ENCODE measurements at places on chromosomes 11 and 22.
A peak's percentile ranks its signal among the peaks of the same experiment; 100 is the strongest.

DNA sequence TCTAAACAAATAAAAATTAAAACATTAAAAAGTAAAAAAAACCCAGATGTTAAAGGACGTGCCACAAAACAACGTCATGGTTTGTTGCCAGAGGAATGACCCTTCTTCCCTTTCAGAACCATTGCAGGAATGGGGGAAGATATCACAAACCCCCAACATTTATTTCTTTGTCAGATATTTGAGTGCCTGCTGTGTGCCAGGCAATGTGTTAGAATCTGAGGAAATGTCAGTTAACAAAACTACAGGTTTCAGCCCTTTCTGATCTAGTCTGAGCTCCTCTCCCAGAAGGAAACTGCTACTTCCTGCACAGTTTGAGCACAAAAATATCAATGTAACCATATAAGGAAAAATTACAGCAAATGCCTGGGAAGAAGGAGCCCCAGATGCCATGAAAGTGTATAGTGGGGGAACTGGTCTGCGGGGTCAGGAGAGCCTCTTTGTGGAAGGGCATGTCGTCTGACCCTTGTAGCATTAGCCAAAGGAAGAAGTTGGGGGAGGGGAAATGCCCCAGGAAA is 7.1 kb upstream of the NHERF4 start:
- H3K27me3 ChIP-seq: no peaks in the 10 kb centered on the region
- no peak for DNase-seq
- no peaks in the 10 kb centered on the region for H3K4me1 ChIP-seq
- no peaks in the 10 kb centered on the region for H3K36me3 ChIP-seq
- H3K4me3 ChIP-seq: no peak overlapping the region

DNA sequence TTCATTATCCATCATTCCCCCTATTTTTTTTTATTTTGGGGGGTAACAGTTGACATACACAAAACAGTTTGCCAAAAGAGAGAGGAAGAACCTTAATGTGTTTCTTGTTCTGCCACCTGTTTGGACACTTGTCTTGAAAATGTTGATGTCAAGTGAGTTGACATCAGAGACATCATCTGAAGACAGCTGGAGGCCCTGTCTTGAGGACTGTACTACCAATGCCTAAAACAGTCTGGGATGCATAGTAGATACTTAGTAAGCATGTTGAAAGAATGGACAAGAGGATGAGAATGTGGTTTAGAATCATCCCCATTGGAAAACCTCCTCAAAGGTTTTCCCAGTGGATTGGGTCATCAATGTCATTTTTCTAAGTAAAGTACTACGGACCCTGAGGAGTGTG is 2.4 kb upstream of the ARHGEF12 start:
- H3K36me3 ChIP-seq: peaks cover 9% of the 10 kb centered on the region
- no peaks in the 10 kb centered on the region for H3K27me3 ChIP-seq
- H3K4me3 ChIP-seq: no peak overlapping the region
- H3K27ac ChIP-seq: no peak overlapping the region
- no peaks in the 10 kb centered on the region for H3K4me1 ChIP-seq

GRCh38 chr11:78815831-78816230 is 241.2 kb upstream of the NARS2 start:
- peaks cover 24% of the 10 kb centered on the region for H3K4me1 ChIP-seq
- H3K4me3 ChIP-seq: no peak overlapping the region
- no peak for DNase-seq
- peaks cover 8% of the 10 kb centered on the region for H3K36me3 ChIP-seq

DNA sequence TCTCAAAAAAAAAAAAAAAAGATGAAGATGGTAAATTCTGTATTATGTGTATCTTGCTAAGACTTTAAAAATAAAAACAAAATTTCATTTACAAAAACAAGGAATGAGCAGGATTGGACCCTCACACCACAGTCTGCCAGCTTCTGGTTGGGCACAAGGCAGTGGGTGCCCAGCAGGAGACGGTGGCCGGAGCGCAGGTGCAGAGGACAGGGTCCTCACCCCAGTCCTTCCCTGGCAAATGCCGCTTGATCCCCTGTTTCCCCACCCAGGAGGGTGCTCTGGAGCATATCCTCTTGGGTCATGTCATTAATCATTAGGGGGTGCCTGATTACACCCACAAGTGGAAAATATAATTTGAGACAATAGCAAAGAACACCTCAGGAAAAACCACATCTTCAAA is 31.2 kb downstream of the SHANK2 start:
- no peak overlapping the region for H3K4me3 ChIP-seq
- H3K27ac ChIP-seq: no peak overlapping the region
- peaks cover 14% of the 10 kb centered on the region for H3K36me3 ChIP-seq
- no peak for DNase-seq
- H3K27me3 ChIP-seq: no peaks in the 10 kb centered on the region

DNA sequence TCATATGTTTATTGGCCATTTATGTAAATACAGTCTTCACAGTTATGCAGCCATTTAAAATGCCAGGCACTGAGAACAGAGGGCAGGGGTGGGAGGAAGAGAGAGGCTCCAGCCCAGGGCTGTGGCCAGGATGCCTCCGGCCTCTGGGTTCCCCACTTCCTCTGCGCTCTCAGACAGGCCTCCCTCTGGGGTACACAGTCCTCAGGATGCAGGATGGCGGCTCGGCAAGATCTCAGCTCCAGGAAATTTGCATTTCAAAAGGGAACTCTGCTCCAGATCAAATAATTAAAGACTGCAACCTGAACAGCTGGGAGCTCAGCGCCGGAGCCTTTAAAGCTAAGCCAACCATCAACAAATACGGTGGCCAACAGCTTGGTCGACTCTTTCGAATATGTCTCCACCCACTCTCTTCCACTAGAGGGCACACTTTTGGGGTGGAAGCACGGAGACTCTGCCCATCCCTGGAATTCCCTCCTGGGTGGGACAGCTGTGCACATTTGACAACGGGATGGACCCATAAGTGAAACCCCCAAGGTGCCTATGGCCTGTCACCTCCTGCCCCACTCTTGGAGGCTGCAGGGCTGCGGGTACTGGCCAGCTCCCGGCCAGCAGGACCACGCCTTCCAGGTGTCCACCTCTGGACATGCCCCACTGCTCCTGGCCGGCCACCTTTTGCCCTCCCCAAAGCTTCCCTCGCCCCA is 1044.7 kb downstream of the BRD1 start:
- H3K4me3 ChIP-seq: no peak overlapping the region
- H3K36me3 ChIP-seq: no peaks in the 10 kb centered on the region
- no peak for DNase-seq
- no peaks in the 10 kb centered on the region for H3K27me3 ChIP-seq

DNA sequence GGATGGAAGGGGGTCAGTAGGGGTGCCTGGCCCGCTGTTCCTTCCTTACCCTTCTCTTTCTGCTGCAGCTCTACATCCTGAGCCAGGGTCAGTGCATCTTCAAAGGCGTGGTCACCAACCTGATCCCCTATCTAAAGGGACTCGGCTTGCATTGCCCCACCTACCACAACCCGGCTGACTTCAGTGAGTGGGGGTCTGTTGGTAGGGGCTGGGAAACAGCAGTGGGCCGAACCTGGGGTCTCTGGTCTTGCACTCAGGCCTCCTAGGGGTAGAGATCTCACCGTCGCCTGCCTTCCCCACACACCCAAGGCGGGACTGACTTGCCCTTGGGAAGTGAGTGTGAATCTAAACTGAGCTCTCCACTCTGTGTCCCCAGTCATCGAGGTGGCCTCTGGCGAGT is 7.6 kb downstream of the ABCG4 start:
- H3K4me3 ChIP-seq: no peak overlapping the region
- DNase-seq: no peak
- no peaks in the 10 kb centered on the region for H3K36me3 ChIP-seq

DNA sequence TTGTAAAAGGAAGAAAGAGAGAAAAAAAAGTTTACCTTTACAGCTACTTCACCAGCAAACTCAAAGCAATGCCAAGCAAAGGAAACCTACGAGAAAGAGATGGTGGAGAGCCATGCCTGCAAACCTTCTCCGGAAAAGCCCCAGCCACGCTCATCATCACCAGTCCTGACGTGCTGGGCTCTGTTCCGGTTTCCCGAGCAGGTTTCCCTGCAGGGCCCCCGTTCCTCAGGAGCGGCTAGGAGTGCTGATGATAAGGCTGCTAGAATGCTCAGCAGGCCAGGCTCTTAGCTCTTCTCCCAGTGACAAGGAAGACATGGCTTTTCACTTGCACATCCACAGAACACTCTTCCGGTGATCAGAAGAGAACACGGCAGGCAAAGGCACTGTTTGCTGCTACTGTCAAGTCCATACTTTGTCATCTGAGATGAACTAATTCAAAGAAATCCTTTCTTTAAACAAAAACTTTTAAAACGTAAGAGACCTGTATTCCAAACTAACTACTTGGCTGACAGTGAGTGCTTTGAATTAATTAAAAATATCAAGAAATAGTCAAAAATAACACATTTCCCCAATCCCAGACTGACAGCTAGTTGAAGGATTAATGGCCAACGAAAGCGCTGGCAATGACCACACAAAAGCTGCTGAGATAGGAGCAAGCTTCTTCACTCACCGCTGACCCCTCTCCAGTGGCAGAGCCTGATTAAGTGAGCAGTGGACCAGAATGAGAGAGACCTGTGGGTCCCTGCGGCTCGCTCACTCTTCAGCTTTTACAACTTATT is 35.8 kb downstream of the DUSP8 start:
- peaks cover 8% of the 10 kb centered on the region for H3K4me1 ChIP-seq
- peaks cover 4% of the 10 kb centered on the region for H3K27me3 ChIP-seq
- no peak overlapping the region for H3K27ac ChIP-seq
- DNase-seq: no peak
- peaks cover 11% of the 10 kb centered on the region for H3K36me3 ChIP-seq

GRCh38 chr11:74453373-74453975 is 13.9 kb downstream of the KCNE3 start:
- H3K27ac ChIP-seq: no peak overlapping the region
- no peaks in the 10 kb centered on the region for H3K27me3 ChIP-seq
- H3K4me3 ChIP-seq: no peak overlapping the region
- no peaks in the 10 kb centered on the region for H3K36me3 ChIP-seq
- peak; percentile 84 for DNase-seq
- H3K4me1 ChIP-seq: no peaks in the 10 kb centered on the region

DNA sequence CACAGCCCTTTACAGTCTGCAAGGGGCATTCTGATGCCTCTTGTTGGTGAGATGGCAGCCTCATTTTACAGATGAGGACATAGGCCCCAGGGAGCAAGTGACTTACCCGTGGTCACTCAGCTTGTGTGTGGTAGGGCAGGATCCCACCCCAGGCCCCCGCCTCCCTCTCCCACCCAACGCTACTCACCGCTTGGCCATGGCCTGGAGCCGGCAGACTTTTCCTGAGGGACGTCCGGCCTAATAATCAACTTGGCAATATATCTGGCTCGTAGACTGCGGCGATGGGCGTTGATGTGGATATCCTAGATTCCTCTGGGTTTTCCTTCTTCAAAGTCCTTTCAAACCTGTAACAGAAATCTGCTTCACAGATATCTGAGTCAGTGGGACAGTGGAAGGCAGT is 57.1 kb downstream of the ARHGAP8 start:
- H3K4me1 ChIP-seq: no peaks in the 10 kb centered on the region
- no peak for DNase-seq
- no peak overlapping the region for H3K27ac ChIP-seq
- H3K27me3 ChIP-seq: no peaks in the 10 kb centered on the region
- no peak overlapping the region for H3K4me3 ChIP-seq

- no peaks in the 10 kb centered on the region for H3K4me1 ChIP-seq
- H3K4me3 ChIP-seq: no peak overlapping the region
- H3K27ac ChIP-seq: no peak overlapping the region
- no peak for DNase-seq
- no peaks in the 10 kb centered on the region for H3K27me3 ChIP-seq
These were observed 44.6 kb upstream of the SORL1-AS1 start for GRCh38 chr11:121497176-121497998.

DNA sequence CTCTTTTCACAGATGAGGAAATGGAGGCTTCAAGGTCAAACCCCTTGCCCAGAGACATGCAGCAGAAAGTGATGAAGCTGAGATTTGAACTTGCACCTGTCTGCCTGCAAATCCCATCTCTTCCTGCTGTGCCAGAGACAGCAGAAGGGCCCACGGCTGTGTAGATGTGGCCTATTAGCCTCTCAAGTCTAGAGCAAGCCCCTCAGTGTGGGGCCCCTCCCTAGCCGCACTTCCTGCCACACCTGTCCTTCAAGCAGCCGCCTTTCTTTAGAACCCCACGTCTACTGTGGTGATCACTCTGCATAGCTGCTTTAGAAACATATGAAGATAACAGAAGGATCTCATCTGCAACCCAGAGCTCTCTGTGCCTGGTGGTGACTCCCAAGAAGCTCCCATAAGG is 41.2 kb upstream of the JAM3 start:
- peaks cover 3% of the 10 kb centered on the region for H3K4me1 ChIP-seq
- no peak for DNase-seq
- H3K27me3 ChIP-seq: no peaks in the 10 kb centered on the region
- no peaks in the 10 kb centered on the region for H3K36me3 ChIP-seq
- H3K4me3 ChIP-seq: no peak overlapping the region
- H3K27ac ChIP-seq: no peak overlapping the region

DNA sequence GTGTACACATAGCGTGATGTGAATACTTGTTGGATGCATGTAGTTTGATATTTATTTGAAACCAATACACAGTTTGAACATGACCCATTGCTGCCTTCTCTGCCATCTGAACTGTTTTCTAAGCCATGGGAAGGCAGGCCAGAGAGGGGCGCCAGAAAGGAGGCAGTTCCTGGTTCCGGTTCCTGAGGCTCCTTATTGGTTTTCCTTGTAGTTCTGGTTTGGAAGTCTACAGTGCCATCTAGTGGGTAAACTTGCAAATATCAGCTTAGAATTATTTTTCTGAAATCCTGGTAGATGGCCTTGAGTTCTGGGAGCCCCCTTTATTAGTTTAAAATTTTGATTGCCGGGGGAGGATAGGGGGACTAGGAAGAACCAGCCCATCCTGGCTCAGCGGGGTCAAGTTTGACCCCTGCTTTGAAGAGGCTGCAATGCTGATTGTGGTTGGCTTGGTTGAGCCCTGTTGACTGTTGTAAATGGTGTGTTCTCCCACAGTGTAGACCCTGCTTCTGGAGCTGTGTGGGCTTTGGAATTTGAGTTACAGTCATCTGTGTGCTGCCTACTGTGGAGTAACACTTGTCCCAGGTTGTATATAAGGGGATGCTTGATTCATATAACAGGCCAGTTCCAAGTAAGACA is 48.4 kb downstream of the GRAMD1B start:
- H3K4me3 ChIP-seq: no peak overlapping the region
- no peaks in the 10 kb centered on the region for H3K27me3 ChIP-seq
- peak; percentile 25 for DNase-seq

DNA sequence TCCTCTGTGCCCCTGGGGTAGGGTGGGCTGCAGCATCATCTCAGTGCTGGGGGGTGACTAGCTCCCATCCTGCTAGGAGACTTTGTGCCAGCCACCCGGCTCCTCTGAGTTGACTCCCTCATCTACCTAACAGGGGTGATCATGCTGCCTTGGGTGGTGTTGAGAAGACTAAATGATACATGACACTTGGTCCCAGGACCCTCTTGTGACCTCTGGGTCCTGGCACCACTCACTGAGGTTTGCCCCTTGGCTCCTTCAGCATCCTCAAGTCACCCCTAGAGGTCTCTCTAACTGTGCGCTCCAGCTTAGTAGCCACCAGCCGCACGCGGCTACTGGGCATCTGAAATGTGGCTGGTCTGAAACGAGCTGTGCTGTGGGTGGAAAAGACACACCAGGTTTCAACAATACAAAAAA is 72.1 kb downstream of the LRRC32 start:
- H3K4me1 ChIP-seq: peaks cover 16% of the 10 kb centered on the region
- H3K4me3 ChIP-seq: no peak overlapping the region
- no peaks in the 10 kb centered on the region for H3K36me3 ChIP-seq
- DNase-seq: peak; percentile 81

- no peak overlapping the region for H3K4me3 ChIP-seq
- H3K27ac ChIP-seq: no peak overlapping the region
- no peaks in the 10 kb centered on the region for H3K4me1 ChIP-seq
- H3K36me3 ChIP-seq: no peaks in the 10 kb centered on the region
- DNase-seq: peak; percentile 18
These were observed 5.2 kb upstream of the OAF start for GRCh38 chr11:120205596-120206161.

Data from trophoblast cell (in vitro differentiated cells and primary cell).